ENCODE measurements at places on chromosomes 2 and 18.
A peak's percentile ranks its signal among the peaks of the same experiment; 100 is the strongest.

- no peak for DNase-seq
These were observed 6.1 kb downstream of the AFF3 start for GRCh38 chr2:100136310-100136709.

GRCh38 chr2:145235312-145235711 lies 715.4 kb upstream of the ZEB2 start:
- DNase-seq: no peak

DNA sequence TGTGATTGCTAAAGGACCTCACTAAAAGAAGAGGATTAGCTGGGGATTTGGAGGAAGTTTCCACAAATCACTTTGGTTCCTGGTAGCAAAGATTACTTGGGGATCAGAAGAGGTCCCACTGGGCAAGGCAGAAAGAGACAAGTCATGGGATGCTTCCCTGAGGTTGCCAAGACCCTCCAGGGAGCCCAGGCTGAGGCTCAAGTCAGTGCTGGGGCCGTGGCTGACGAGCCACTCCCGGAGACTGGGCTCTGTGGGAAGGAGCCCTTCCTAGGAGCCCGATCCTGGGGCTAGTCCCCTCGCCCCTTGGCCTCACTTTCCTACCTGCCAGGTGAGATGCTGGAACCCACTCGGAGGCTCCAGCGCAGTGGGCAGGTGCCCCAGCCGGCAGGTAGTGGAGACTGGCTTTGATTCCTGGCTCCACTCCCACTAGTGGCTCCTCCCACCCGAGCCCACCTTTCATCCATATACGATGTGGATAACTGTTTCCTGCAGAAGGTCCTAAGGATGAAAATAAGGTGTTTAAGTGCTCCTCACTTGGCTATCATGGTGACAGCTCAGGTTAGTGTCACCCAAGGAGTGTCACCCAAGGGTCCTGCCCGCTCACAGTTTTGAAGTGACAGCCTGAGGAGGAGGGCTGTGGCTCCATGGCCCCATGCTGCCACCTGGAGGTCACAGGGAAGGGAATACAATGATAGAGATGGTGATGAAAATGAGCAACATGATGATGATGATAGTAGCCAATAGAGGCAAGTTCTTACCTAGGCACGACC lies 100.5 kb downstream of the CAPN13 start:
- no peak for DNase-seq

DNA sequence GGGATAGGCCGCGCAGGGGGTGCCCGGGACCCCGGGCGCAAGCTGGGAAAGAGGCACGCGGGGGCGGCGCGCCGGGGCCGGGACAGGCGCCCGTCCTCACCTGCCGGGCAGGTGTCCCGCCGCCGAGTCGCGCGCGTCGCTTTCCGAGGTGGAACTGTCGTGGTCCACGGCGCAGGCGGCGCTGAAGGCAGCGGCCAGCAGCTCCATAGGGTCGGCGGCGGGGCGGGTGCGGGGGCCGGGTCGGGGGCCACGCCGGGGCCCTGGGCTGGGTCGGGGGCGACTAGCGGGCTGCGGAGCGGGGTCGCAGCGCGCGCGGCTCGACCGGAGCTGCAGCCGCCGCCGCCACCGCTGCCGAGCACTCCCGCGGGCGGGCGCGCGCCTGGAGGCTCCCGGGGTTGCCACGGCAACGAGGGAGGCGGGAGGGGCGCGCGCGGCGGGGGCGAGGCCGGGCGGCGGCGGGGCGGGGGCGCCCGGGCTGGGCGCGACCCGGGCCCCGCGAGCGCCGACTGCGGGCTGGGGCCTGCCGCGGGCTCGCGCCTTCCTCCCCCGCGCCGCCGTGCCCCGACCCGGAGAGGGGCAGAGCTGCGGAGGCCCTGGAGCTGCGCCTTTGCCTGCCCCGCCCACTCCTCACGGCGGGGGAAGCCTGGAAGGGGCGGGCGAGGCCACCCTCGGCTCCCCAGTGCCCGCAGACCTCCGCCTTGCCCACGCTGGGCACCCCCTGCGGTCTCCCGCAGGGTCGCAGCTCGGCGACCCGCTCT lies 57.9 kb downstream of the SNORC start:
- no peak for DNase-seq

- DNase-seq: no peak
These were observed 80.3 kb downstream of the SPP2 start for GRCh38 chr2:234130777-234131181.

- DNase-seq: no peak
These were observed 246.8 kb downstream of the KCNS3 start for GRCh38 chr2:18125303-18125702.

DNA sequence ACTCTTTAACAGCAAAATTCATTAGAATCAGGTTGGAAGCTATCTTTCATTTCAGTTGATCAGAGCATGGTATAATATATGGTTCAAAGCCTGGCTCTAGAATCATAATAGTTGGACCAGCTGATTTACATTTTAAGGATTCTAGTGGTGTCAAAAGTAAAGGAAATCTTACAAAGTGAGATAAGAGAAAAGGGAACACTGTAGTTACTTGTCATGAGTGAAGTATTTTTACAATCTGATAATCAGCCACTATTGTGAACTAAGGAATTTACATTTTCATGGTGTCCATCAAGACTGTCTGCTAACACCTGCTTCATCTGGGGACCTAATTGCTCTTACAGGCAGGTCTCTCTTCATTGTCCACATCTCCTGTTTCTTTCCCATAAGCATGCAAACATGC lies 161.1 kb downstream of the SLC39A10 start:
- no peak for DNase-seq

- DNase-seq: peak; percentile 63
These were observed 23.8 kb upstream of the PTMA start for GRCh38 chr2:231684314-231685223.

- no peak for DNase-seq
These were observed 28.5 kb downstream of the HRH4 start for GRCh38 chr18:24488824-24489493.

DNA sequence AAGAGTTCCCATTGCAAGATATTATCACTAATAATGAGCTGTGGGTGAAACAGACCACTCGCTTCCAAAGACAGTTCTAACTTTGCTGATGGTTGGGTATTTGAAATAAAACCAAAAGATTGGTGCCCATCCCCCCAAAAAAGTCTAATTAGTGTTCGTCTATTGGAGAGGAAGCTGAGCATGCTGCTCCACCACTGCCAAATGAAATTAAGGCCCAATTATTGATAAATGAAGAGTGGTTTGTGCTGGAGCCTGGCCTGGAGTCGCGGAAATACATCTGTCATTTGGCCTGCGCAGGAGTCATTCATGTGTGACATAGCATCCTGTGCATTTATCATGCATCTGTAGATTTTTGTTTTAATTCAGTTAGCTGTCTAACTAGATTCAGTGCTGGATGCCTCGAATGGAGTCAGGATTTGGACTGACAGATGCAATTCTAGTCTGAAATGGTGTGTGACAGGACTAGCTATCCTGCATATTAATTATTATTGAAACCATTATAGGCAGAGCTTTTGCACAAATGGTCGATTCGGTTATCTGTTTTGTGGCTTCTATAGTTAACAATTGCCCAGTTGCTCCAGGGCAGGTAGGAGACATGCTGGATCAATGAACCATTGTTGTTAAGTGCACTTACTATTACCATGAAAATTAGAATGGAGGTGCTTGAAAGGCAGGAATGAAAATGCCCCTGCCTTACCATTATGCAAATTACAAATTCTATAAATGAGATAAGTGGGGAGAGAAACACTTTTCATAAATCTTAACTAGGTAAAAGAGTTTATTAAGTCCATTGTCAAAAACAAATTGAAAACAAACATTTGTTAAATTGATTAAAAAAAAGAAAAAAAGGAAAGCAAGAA lies 450.4 kb upstream of the TCF4 start:
- DNase-seq: no peak

- no peak for DNase-seq
These were observed 11.1 kb downstream of the RAB3GAP1 start for GRCh38 chr2:135063210-135063609.

- no peak for DNase-seq
These were observed 84.5 kb downstream of the PDK1 start for GRCh38 chr2:172640389-172640788.

DNA sequence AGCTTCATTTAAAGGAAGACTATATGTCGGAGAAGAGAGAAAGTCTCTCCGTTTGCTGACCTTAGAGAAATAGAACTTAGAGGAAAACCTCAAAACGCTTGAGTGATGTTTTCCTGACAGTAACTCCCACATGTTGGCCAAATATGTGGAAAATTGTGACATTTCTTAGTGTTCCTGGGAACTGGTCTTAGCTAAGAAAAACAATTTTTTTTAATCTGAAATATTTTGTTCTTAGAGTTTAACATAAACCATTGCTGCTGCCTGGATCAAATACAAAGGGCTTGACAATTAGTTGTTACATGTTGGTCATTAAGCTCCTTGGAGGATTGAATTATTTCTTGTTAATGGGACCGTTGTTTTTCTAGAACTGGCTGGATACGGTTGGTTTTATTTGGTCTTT lies 16.3 kb downstream of the DYNC2LI1 start:
- no peak for DNase-seq

GRCh38 chr18:76139844-76140243 lies 355.2 kb downstream of the ZNF516 start:
- DNase-seq: no peak

DNA sequence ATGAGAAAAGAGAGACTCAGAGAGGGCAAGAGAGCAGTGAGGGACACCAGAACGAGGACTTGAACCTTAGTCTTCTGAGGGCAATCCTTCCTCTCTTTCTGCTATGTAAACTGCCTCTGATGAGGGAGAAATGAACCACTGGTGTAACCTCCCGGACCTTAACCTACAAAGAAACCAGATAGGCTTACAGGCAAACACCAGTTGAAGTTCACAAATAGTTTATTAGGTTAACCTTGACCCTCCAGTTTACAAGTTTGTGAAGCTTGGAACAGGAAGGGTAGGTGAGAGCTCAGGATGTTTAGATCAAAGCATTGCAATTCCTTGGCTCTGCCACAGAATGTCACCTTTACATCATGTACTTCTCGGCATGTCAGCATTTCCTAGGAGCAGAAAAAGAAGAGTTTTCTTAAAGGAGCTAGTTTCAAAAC lies 486.4 kb upstream of the SPRED2 start:
- DNase-seq: no peak

GRCh38 chr2:8090748-8091700 lies 590.8 kb upstream of the ID2 start:
- no peak for DNase-seq

DNA sequence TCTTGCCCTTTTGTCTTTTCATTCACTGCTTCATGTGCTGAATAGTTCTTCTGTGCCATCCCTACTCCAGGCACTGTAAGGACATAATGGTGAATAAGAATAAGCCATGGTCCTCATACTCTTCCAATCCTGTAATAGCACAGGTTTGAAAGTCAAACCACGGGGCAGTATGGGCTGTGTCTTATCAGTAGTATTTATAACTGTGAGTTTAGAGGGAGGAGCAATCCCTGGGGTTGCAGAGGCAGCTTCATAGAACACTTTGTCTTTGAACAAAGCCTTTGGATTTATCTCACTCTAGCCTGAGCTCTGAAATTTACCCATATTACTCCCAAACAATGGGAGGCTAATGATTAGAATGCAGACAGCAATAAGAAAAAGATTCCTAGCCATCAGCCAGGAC lies 30.2 kb upstream of the ALK start:
- DNase-seq: no peak

- no peak for DNase-seq
These were observed 15.4 kb downstream of the UXS1 start for GRCh38 chr2:106178716-106179115.

DNA sequence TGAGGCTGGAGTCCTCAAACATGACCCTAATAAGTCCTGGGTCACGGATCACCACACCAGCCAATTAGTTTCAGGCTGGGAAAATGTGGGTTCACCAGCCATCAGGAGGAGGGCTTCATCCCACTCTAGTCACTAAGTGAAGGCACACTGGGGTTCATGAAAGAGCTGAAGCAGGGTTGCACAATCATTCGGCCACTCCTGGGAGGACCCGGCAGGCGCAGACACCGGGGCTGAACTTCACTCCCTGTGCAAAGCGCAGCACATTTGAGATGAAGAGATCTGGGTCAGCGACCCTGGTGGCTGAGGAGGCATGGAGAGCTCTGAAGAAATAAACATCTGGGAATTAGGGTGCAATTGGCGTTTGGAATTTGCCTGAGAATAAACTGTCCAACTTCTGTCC lies 684.4 kb upstream of the SALL3 start:
- no peak for DNase-seq

- no peak for DNase-seq
These were observed 147.1 kb downstream of the CABLES1 start for GRCh38 chr18:23282437-23282781.

DNA sequence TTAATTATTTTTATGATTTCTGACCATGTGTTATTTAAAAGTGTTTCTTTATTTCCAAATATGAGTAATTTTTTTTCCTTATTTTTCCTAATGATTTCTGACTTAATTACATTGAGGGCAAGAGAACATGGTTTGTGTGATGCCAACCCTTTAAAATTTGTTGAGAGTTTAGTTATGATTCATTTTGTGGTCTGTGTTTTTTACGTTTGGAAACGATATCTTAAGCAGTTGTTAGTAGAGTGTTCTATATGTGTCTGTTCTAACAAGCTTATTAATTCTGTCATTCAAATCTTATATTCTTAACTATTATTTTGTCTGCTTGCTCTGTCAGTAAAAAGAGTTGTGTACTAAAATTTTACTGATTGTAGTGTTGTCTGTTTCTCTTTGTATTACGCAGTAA lies 15.0 kb downstream of the NAB1 start:
- no peak for DNase-seq

GRCh38 chr18:34794348-34794747 lies 84.2 kb downstream of the DTNA start:
- no peak for DNase-seq

- no peak for DNase-seq
These were observed 23.5 kb downstream of the CYRIA start for GRCh38 chr2:16642088-16642487.

- peak; percentile 29 for DNase-seq
These were observed 601.6 kb downstream of the CPS1 start for GRCh38 chr2:211157856-211158463.

GRCh38 chr2:234273887-234274584 lies 222.8 kb downstream of the ARL4C start:
- no peak for DNase-seq

GRCh38 chr2:16130541-16130880 lies 190.2 kb downstream of the MYCN start:
- no peak for DNase-seq

GRCh38 chr18:46642561-46642960 lies 14.5 kb downstream of the LOXHD1 start:
- no peak for DNase-seq

DNA sequence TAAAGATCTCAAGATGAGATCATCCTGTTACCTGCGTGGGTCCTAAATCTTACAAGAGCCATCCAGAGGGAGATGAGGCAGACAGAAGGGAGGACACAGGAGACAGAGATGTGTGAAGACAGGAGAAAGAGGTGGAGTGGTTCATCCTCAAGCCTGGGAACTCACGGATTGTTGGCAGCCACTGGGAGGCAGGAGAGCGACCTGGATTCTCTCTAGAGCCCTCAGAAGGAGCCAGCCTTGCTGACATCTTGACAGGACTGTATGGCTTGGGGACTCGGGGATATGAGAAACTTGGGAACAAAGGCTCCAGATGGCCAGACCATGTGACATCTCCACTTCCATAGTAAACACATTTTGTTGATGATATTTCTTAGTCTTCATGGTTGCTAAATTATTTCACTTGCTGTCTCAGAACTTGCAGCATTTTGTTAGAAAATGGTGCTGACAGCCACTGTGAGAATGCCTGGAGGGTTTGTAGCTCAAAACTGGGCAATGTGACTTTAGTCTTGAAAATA lies 57.8 kb upstream of the MC2R start:
- DNase-seq: no peak

Data from C1 segment of cervical spinal cord (tissue), 14 donors.